ENCODE measurements at places on chromosomes 16 and 17.
A peak's percentile ranks its signal among the peaks of the same experiment; 100 is the strongest.

GRCh38 chr16:67156143-67156844 lies 3.4 kb downstream of the TRADD start:
- peak; percentile 51 for DNase-seq

- DNase-seq, result no peak
Observed at GRCh38 chr17:9090641-9091096, 69.4 kb downstream of the NTN1 start.

- peak; percentile 93 for DNase-seq
Observed at GRCh38 chr16:83956336-83957289, 3.6 kb downstream of the OSGIN1 start.

GRCh38 chr16:15041271-15042004 lies 14.4 kb downstream of the NTAN1 start:
- DNase-seq, result peak; percentile 54

DNA sequence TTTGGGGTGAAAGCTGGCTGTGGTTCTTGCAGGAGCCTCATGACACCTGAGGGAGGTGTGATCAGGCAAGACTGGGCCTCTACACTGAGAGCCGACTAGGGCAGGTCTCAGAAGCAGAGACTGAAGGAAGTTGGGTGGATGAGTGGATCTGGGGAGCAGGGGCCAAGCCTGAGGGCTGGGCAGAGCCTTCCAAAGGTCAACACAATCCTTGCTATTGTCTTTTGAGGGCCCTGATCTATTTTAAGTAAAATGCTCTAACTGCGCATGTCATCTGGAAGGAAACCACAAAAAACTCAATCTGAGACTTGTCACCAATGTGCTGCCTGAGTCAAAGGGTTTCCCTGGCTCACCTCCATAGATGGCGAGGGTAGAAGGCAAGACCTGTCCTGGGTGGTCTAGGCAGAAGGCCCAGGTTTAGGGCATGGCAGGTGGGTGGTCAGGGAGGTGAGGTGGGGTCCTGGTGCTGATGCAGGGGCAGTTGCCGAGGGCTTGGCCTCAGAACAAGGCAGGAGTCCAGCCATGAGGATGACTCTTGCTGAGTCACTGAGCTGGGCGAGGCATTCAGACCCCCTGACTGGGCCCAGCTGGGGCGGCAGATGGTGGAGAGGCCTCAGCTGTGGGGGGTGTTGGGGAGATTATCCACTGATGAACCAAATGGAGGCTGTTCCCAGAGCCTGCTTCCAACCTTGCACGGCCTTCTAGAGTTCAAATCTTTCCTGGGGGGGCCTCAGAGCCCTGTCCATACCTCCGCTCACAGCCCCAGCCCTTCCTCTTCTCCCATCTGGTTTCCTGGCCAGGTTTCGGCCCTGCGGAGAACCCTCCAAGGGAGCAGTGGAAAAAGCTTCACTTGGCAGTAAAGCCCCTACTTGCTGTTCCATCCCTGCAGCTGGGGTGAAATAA lies 5.1 kb downstream of the MVP start:
- DNase-seq, result peak; percentile 66

DNA sequence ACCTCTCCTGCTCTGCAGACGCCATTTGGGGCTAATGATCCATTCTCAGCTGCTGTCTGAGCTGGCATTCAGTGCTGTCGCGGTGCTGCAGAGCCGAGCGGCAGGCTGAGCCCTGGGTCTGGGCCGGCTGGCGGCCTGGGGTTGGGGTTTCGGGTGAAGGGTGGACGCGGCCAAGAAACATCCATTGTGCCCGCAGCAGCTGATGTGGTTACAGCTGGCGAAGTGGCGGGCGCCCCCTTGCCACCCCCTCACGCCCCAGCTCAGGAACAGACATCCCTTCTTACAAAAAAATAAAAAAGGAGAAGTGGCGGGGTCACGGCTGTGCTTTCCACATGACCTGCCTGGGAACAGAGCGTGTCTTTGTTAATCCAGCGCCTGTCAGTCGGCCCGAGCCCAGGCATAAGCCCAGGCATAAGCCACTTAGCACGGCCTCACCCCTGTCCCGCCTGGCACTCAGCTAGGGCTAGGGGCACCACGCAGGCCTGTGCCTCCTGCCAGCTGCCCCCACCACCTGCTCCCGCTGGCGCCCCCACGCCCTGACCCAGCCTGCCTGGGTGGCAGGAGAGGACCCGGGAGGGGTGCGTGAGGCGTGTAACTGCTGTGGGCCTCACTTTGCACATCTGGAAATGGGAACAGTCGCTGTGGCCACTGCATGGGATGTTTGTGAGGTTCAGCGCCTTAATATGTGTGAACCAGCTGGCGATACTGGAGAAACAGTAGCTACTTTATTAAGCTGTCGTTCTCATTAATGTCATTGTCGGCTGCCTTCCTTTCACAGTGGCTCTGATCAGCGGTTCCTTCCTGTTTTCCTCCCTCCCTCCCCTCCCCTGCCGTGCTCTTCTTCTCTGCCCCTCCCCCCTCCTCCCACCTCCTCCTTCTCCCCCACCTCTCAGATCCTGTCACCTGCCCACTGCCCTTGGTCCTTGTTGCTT lies 197.7 kb upstream of the CIBAR2 start:
- DNase-seq, result no peak

DNA sequence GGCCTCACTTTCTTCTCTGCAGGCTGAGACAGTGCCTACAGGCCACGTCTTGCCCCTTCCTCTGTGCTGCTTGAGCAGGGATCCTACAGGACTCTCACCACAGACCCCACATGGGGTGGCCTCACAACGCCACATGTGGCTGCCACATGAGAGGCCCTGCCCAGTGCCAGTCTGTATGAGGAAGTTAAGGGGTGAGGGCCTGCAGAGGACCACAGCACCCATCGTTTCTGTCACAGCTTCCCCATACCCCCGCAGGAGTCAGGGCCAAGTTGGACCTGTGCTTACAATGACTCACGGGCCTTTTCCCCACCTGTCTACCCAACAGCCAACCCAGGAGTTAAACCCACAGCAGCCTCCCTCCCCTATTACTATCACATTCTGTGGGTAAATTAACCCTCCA lies 2.9 kb upstream of the GSDMB start:
- DNase-seq, result no peak

DNA sequence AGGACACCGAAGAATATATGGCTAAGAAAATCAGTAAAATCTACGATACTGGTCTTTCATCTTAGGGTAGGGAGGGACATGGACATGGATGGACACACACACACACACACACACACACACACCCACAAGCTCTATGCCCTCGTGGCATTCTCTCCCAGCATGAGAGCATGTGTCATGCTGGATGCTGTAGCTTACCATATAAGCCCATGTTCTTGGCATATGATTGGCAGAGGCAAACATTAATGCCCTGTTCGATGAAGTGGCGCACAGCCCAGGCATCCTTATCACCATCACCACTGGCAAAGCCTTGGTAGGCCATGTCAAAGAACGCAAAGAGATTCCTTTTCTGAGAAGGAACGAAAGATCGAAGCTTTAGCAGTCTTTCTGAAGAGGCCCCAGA lies 17.6 kb downstream of the GOT2 start:
- no peak for DNase-seq

GRCh38 chr17:9185142-9185541 lies 163.8 kb downstream of the NTN1 start:
- DNase-seq, result no peak

GRCh38 chr17:1040216-1040600 lies 43.3 kb downstream of the TIMM22 start:
- DNase-seq, result peak; percentile 81

GRCh38 chr16:81688182-81688581 lies 90.9 kb upstream of the PLCG2 start:
- no peak for DNase-seq

- DNase-seq, result peak; percentile 58
Observed at GRCh38 chr16:69131167-69131838, 1.1 kb downstream of the CHTF8 start.

DNA sequence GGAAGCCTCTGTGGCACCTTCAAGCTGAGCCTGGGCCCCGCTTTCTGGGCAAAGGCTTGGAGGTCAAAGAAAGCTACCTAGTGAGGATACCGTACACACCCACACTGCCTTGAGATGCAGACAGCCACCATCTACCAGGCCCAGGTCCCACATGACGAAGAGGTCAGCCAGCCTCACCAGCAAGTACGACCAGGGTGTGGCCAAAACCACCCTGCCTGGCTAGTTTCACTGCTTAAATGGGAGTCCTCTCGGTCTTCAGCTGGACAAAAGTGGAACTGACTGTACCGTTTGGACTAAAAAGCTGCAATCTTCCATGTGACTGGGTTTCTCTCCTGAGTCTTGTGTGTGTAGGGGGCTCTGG lies 21.6 kb downstream of the VASN start:
- DNase-seq, result peak; percentile 61

- peak; percentile 68 for DNase-seq
Observed at GRCh38 chr17:2689411-2690164, 22.0 kb downstream of the CLUH start.

GRCh38 chr17:58338841-58339754 lies 10.5 kb upstream of the TSPOAP1 start:
- DNase-seq, result peak; percentile 98

GRCh38 chr16:11045846-11046245 lies 101.5 kb downstream of the CLEC16A start:
- DNase-seq, result no peak

DNA sequence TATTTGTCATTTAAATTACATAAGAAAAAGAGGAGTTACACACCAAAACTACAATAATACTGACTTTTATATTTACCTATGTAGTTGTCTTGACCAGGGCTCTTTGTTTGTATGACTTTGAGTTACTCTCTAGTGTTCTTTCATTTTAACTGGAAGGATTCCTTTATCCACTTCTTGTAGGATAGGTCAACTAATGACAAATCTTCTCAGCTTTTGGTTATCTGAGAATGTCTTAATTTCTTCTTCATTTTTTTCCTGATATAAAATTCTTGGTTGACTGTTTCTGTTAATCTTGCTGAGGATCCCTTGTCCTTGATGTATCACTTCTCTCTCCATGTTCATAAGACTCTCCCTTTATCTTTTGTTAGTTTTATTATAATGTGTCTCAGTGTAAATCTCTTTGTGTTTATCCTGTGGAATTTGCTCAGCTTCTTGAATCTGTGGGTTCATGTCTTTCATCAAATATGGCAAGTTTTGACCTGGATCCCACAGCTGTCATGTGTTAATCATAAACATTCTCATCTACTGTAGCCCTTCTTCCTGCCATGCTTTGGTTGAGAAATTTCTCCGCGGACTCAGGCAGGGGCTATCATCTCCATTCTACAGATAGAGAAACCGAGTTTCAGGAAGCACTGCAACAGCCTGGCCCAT lies 5.4 kb downstream of the PRSS41 start:
- no peak for DNase-seq

GRCh38 chr16:49849037-49849753 lies 6.7 kb downstream of the ZNF423 start:
- DNase-seq, result no peak

DNA sequence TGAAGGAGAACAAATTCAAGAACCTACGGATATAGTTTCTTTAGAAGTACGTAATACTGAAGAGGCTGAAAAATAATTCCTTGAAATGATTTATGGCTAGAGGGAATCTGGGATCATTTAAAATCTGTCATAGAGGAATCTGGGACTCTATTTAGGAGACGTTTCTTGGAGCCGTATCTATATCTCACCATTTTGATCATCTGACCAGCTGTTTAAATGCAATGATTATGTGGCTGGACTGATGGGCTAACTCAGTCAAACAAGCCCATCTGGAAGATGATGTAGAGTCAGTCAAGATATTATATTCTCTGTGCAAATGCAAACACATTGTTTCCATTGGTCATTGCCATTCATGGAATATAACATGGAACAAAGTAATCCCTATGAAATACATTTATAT lies 467.7 kb upstream of the ZFHX3 start:
- DNase-seq, result no peak

GRCh38 chr16:75343286-75343685 lies 90.0 kb downstream of the CFDP1 start:
- DNase-seq, result no peak

DNA sequence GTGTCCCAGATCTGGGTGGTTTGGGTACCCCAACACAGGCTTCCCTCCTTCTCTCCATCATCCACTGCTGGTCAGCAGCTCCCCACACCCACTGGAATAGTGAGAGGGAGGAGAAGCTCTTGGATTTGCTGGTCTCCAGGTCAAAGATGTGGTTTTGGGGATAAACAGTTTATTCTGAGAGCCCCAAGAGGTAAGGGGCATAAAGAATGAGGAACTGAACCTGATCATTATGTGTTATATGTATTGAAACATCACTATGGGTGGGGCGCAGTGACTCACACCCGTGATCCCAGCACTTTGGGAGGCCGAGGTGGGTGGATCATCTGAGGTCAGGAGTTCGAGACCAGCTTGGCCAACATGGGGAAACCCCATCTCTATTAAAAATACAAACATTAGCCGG lies 3.9 kb downstream of the DPEP2 start:
- DNase-seq, result no peak

GRCh38 chr16:65666132-65666941 lies 544.5 kb upstream of the CDH11 start:
- DNase-seq, result no peak

DNA sequence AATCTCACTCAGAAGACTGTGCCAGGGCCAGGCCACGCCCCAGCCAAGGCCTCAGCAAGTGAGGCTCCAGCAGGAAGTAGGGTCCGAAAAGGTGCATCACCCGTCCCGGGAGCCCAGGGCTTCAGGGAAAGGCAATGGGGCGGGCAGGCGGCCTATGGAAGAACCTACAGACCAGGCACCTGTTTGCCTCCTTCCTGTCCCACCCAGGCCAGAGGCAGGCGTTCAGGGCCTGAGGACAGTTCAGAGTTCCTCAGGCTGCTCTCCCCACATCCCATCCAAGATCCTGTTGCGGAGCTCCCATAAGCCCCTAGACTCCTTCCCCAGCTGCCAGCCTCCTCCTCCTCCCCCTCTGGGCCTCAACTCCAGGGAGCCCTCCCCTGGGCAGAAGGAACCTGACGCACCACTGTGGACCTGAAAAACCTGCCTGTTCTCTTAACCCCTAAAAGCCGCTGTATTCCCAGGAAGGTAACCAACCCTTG lies 2.3 kb downstream of the CLUH start:
- no peak for DNase-seq

GRCh38 chr17:67672592-67673335 lies 45.0 kb upstream of the NOL11 start:
- DNase-seq, result no peak

DNA sequence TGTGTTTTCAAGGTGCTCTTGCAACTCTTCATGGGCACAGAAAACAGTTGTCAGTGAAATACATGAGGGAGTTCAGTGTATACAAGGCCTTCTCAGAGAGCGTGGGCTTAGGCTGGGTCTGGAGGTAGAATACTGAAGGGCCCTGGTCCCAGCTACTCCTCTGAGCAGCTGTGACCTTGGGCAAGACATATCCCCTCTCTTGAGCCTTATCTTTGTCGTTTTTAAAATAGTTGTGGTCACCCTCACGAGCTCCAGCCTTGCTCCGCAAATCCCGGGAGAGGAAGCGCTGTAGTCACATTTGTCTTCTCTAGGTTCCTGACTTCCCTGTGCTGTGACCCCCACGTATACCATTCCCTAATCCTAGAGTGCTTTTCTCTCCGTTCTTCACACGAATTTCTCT lies 3.6 kb downstream of the ZNRF1 start:
- DNase-seq, result peak; percentile 75

DNA sequence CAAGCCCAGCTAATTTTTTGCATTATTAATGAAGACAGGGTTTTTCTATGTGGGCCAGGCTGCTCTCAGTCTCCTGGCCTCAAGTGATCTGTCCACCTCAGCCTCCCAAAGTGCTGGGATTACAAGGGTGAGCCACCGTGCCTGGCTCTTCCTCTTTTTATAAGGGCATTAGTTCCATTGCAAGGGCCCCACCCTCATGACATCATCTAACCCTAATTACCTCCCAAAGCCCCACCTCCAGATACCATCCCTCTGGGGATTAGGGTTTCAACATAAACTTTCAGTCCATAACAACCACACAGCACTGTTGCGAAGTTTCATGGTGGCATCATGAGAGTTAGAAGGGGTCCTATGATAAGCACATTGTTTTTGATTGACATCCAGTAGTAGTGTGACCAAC lies 277.7 kb downstream of the GRIN2A start:
- DNase-seq, result no peak

All from islet precursor cell (in vitro differentiated cells).